ENCODE measurements at places on chromosomes 1 and 21. TPM values are rescaled to one million over a fixed set of nuclear protein-coding genes. Genes with fewer than 3 reads are reported as not detected.

The ZCCHC17 gene
- 52.6 TPM for total RNA-seq

- DNase-seq = no peak
These were observed 10.9 kb upstream of the RWDD3 start for GRCh38 chr1:95223110-95223509.

The ADCY10 gene
- not detected for total RNA-seq

The LIN9 gene
- 11.1 TPM for total RNA-seq

The TYW3 gene
- 16.4 TPM for total RNA-seq

GRCh38 chr1:116737855-116738321 lies 16.3 kb upstream of the CD2 start:
- no peak for DNase-seq

The FGR gene
- 0.07 TPM for total RNA-seq

The VCAM1 gene
- 37.1 TPM for total RNA-seq

The SLC16A4 gene
- 15.3 TPM for total RNA-seq

GRCh38 chr1:223363057-223363855 lies 720 bp downstream of the SUSD4 start:
- no peak for DNase-seq

DNA sequence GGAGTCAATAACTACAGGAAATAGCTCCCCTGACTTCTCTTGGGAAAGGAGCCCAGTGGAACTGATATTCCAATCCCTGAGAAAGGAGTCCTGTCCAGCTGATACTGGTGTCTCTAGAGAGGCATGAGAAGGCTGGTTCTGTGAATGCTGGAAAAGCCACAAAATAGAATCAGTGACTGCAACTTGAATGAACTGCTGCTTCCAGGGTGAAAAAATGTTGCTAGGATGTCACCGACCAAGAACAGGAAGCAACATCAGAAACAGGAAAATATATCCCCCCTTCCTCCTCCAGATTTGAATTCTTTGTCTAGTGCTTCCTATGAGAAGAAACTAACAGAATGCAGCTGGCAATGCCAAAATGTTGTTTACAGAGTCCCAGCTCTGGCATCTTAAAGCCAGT lies 269.3 kb upstream of the LYPLAL1 start:
- peak; percentile 13 for DNase-seq

Measured in pulmonary artery endothelial cell (primary cell).